ENCODE measurements at places on chromosomes 5 and 9.

- no peak for DNase-seq
These were observed 34.1 kb downstream of the ETF1 start for GRCh38 chr5:138508958-138509357.

DNA sequence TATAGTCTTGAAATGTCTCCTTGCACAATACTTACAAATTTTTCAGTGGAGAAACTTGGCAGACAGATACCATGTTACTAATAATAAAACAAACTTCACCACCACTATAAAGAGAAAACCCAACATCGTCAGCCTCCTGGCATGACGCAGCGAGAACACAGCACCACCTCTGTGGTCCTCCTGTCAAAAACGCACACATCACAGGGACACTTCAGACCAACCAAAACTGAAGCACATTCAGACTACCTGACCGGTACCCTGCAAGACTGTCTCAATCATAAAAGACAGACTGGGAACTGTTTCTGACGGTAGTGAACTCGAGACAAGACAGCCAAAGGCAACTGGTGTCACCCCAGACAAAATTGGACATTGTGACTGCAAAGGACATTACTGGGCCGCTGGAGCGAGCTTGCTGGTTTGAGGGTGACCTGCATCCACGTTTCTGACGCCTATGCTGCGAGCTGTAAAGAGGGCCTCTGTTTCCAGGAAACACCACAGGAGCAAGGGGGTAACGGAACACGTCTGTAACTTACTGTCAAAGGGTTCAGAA, 34.4 kb downstream of the NSUN2 start:
- DNase-seq, result no peak

DNA sequence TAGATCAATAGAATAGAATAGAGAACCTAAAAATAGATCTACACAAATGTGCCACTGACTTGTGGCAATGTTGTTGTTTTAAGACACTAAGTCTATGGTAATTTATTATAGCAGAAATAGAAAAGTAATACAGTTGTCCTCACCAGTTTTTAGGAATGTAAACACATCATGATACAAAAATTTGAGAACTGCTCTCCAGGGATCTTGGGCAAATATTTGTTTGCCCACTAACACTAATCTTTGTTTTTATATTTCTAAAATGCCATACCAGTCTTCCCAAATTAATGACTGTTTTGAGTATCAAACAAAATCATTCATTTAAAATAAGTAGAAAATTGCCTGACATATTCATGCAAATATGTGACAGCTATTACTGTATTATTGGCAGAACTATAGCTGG, 297.6 kb downstream of the BRINP1 start:
- DNase-seq, result no peak

DNA sequence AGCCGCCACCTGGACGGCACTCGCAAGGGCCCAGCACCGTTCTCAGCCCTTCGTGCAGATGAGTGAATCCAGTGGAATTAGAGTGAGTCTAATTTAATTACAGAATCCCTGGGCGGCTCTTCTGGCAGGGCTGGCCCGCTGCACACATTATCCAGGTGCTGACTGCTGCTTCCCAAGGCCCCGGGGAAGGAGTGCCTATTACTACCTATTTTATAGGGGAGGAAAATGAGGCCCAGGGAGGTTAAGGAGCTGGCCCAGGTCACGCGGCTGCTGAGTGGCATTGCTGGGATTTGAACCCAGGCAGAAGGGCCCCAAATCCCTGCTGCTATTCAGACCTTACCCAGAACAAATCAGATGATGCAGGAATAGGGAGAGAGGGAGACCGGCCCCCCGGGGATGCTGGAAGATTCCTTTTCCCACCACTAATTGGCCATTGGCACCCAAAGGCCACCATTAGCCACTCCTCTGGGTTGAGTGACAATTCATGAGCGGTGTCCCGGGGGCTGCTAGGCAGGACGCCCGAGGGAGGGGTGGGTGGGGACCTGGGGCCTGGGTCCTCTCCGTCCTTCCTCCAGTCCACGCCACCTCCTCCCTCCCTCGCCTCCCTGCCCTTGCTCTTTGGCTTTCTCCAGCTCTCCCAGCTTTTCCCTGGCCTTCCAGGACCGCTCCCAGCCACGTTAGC, 10.3 kb upstream of the QRFP start:
- no peak for DNase-seq

- DNase-seq, result no peak
These were observed 13.1 kb upstream of the IGFBPL1 start for GRCh38 chr9:38437193-38437823.

DNA sequence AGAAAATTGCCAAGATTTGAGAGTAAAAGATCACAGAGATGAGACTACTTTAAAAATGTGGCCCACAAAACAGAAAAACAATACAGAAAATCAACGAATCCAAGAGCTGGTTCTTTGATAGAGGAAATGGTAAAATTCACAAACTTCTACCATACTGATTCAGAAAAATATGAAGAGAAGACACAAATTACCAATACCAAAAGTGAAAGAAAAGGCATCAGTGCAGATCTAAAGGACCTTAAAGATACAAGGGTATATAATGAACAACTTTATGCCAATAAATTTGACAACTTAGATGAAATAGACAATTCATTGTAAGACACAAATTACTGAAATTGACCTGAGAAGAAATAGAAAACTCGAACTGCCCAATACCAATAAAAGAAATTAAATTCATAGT, 24.4 kb upstream of the SLC1A1 start:
- no peak for DNase-seq

DNA sequence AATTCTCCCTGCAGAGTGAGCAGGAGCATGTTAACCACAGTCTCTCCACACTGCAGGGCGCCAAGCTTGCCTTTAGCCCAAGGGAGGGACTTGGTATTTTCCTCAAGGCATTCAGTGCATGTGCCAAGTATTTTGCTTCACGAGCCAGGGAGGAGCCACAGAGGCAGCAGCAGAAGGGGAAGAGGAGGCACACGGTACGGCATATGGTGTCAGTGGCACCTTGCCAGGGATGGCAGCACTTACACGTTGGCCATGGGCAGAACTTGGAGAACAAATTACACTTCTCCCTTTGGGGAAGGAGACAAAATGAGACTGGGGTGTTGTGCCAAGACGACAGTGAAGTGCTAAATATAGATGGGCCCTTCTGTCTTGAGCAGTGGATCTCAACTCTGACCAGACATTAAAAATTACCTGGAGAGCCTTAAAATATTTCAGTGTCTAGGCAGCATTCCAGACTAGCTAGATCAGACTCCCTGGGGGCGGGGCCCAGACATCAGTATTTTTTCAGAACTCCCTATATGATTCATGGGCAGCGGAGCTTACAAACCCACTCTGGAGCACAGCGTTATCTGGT, 155.8 kb downstream of the DRD1 start:
- DNase-seq, result peak; percentile 44
